ENCODE measurements at places on chromosomes 6 and 20.

DNA sequence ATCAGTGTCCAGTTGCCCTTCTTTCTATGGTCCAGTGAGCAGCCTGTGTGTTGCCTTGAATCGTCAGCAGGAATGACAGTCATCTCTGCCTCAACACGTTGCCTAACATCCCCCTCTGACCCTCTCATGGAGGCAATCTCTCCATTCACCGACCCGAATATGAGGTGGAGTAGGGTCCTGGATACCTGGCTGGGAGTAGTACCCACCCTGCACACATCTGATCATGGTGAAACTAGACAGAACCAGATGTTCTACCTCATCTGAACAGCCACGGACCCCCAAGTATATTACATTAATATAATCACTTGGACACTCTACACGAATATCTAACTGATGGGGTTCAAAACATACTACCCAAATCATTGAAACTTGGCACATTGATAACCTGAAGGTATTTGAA is 77.0 kb upstream of the COL21A1 start:
- no peak for DNase-seq

- no peak for DNase-seq
Observed at GRCh38 chr6:71452697-71453370, 164.2 kb downstream of the OGFRL1 start.

GRCh38 chr6:45727819-45728449 is 287.7 kb downstream of the CLIC5 start:
- DNase-seq = no peak

GRCh38 chr6:144844596-144844995 is 559.5 kb downstream of the UTRN start:
- no peak for DNase-seq

- no peak for DNase-seq
Observed at GRCh38 chr6:18242062-18242851, 22.1 kb downstream of the DEK start.

GRCh38 chr20:41135888-41136679 is 1.3 kb upstream of the PLCG1 start:
- DNase-seq = no peak

GRCh38 chr20:63502671-63503172 is 3.8 kb upstream of the EEF1A2 start:
- no peak for DNase-seq

GRCh38 chr6:131182991-131183425 is 47.7 kb downstream of the AKAP7 start:
- DNase-seq = no peak

DNA sequence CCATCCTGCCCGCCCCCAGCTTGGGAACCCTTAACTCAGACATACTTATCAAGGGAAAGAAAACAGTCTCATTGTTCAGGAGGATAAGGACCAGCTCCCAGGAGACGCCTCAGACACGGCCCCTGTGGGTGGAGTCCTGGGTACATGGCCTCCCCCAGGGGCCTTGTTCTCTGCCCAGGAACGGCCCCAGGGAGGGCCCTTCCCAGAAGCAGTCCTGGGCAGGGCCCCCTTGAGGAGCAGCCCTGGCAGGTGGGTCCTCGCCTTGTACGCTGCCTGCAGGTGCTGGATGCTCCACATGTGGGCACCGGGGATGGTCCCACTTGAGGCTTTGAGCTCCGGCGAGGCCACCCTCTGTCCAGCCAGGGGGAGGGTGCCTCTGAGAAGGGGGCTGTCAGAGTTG is 4.5 kb upstream of the GATA5 start:
- no peak for DNase-seq

GRCh38 chr20:9475456-9475855 is 38.9 kb upstream of the LAMP5 start:
- DNase-seq = no peak

DNA sequence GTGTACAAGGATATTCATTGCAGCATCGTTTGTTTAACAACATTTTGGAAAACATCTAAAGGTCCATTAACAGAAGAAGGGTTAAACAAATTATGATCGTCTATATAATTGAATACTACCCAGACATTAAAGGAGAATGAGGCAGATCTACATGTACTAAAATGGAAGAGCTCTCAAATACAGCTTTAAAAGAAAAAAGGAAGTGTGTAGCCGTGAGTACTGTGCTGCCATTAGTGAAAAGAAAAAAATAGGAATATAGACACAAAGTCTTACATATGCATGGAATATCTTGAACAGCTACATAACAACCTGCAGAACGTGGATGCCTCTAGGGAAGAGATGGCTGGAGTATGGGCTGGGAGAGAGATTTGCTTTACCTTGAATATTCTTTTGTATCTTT is 37.9 kb downstream of the PRDM1 start:
- DNase-seq = no peak

GRCh38 chr6:168035661-168036545 is 38.4 kb downstream of the KIF25 start:
- no peak for DNase-seq

- no peak for DNase-seq
Observed at GRCh38 chr6:5516036-5516435, 254.7 kb downstream of the FARS2 start.

DNA sequence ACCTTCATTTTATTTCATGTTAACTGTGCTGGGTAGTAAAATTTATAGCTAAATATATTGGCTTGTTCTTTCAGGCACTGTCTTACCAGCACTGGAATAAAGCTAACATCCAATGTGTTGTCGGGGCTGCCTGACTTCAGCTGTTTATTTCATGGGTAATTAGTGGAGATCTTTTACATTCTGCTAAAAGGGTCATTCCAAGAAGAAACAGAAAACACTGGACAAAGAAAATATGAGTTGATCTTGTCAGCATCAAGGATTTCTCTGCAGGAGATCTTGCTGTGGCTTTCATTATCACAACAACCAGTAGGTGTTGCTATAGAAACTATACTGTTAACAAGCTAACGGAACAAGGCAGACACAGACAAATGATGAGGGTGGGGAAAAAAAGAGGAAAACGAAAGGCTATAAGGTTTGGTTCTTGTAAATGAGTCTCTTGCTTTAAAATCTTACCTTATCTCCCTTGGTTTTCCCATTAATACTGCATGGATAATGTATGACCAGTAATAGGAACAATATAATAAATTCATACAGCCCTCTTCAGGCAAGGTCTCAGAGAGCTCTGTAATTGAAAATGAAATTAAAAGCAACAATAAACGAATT is 206.8 kb downstream of the SIM1 start:
- no peak for DNase-seq

DNA sequence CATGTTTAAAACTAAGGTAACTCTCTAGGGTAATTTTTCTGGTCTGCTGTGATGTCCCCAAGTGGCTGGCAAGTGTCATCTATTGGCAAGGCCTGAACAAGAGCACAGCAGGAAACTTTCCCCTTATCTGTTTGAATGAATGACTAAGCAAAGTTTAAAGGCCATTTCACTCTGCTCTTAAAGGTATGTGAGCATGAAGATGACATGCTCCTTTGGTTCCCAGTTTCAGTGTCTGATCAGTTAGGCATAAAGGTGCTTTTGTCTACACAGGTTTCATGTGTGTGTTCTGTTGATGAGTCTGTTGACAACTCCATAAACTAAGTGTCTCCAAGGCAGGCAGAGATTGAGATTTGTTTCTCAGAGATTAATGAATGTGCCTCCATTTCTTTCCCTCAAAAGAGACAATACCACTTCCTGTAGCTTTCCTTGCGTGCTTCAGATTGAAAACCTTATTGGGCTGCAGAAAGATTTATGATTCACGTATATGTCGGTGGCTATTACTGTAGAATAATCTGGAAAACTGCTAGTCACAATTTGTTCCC is 83.9 kb downstream of the MAP3K7 start:
- peak; percentile 20 for DNase-seq

DNA sequence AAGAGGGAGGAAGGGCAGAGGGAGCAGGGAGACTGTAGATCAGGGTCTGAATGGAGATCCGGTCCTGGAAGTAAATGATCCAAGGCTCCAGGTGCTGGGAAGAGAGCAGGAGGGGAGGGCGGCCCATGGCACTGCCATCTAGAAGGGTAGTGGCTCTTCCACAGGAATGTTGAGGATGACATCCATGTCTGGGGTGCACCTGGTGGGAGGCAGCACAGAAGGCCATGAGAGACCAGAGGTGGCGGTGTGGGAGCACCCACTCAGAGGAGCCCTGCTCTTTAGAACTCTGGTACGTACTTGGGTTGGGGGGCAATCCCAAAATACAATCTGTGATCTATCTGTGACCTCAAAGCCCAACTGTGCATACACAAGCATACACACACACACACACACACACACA is 13.5 kb downstream of the DEFB132 start:
- no peak for DNase-seq

DNA sequence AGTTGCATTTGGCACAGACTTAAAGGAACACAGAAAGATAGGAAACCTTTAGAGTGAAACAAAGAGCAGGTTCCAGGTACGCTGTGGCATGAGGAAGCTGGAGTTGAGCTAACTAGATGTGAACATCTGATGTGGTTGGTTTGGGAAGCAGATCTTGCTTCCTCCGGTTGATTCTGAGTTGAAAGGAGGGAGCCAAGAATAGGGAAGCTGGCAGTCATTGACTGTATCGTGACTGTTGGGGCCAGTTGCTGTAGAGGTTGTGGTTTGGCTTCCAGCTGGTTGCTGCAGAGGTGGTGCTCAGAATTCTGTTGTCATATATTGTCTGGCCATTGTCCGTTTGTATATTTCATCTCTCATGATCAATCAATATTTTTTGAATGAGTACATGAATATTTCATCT is 325.9 kb downstream of the PLCB1 start:
- no peak for DNase-seq

- no peak for DNase-seq
Observed at GRCh38 chr6:113185299-113185698, 671.8 kb upstream of the MARCKS start.

DNA sequence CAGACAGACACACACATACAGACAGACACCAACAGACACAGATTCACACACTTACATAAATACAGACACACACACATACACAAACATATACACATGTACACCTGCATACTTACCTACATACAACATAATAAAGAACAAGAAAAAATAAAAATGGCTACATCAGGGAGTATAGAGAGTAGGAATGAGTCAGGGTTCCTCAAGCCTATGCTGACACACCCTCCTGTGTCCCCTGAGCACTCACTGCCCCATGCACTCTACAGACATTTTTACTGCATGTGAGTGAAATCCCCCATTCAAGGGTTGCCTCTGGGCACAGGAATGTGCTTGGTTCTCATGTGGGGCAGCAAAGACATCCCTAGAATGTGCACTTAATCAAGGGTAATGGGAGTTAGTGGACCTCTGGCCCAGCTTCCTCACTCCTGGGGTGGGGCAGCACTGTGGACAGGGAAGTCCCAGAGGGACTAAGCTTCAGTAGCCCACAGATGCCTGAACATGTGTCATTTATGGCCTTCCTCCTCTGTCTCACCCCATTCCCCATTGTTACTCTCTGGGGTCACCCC is 185.9 kb upstream of the FOXA2 start:
- no peak for DNase-seq

GRCh38 chr20:36372666-36373065 is 66.5 kb downstream of the DLGAP4 start:
- no peak for DNase-seq

DNA sequence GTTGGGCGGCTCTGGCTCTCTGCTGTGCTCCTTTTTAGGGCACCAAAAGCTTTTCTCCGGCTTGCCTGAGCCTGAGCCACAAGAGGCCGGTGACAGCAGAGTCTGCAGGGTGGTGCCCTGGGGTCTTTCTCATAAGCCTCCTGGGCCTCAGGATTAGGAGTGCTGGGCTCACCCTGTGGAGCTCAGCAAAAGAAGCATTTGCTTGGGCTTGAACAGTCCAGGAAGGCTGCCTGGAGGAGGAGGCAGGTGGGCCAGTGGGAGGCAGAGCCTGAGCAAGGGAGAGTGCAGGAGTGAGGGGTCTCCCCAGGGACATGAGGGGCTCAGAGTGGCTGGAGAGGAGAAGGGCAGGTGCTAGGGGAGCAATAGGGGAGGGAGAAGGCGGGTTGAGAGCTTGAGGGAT is 32.9 kb upstream of the MRGBP start:
- no peak for DNase-seq

GRCh38 chr6:35775031-35775430 is 1.4 kb upstream of the CLPSL2 start:
- no peak for DNase-seq

GRCh38 chr6:32129297-32130088 is 595 bp downstream of the FKBPL start:
- DNase-seq = no peak

DNA sequence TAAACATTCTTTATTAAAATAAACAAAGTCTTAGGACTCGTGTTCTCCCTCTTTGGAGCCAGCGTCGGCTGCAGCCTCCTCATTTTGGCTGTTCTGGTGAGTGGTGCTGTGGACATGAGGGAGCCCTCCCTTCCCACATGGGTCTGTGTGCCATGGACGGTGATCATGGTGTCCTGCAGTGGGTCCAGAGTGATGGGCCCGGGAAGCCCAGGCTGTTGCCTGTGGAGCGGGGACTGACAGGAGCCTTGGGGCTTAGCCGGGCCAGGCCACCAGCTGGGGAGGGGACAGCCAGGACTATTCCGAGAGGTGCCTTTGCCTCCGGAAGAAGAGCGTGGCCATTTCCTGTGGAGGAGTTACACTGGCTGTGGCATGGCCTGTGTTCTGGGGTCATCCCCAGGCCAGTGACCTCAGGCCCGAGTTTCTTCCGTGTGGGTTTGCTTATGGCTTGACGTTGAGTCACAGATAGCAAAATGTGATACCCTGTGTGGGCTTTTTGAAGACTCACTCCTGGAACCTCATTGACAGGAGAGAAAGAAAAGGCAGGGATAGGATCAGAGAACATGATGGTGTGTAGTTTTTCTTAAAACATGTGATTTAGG is 153.4 kb downstream of the DTNBP1 start:
- DNase-seq = no peak

- DNase-seq = no peak
Observed at GRCh38 chr6:105608711-105609374, 206.0 kb upstream of the PREP start.

- no peak for DNase-seq
Observed at GRCh38 chr20:33301192-33301930, 18.3 kb downstream of the BPIFB1 start.

GRCh38 chr6:53761036-53761435 is 33.8 kb upstream of the LRRC1 start:
- no peak for DNase-seq

DNA sequence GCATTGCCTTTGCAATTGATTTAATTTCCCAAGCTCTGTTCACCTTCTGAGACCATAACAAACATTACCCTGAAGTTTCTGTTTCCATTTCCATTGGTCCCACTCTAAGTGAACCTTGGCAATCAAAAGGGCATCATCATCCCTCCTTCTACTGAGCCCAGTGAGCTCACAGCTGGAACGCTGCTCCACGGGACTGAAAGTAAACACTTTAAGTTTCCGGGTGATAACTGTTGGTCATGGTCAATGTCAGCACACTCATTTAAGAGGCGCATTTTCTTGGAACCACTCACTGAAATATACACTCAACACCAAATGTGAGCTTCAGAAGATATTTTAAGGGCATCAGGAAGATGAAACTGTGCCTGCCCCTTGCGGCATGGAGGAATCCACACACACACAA is 37.1 kb upstream of the RPS6KA2 start:
- no peak for DNase-seq

- no peak for DNase-seq
Observed at GRCh38 chr6:34743625-34744293, 13.5 kb upstream of the SNRPC start.

Data from T-helper 1 cell (primary cell).